ENCODE measurements at places on chromosomes 5 and 9. TPM values are rescaled to one million over a fixed set of nuclear protein-coding genes. Genes with fewer than 3 reads are reported as not detected.
A peak's percentile ranks its signal among the peaks of the same experiment; 100 is the strongest.

Gene CIZ1
- total RNA-seq, result 35.4 TPM

Gene GRXCR2
- not detected for total RNA-seq

Gene NFIL3
- total RNA-seq, result 18.1 TPM

Gene MIER3
- 28.9 TPM for total RNA-seq

Gene IGIP
- 7.8 TPM for total RNA-seq

Gene RAI14
- 291 TPM for total RNA-seq

Gene FAM78A
- 0.43 TPM for total RNA-seq

Gene PFN3
- not detected for total RNA-seq

DNA sequence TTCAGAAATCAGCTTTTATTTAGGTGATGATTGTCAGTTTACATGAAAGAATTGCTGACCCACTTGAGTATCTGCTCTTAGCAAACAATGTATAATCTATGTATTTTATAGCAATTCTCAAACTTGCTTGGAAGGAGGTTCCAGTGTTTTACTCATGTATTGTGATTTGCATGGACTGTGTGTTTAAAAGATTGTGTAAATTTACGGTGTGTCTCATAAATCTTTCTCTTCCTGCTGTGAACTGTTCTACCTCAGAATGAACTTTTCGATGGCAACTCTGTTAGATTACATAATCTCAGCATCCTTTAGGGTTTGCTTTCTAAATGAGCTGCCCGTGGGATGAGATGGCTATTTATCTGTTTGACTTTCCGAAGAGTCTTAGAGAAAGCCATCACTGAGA, 122.5 kb downstream of the MEF2C start:
- no peak for DNase-seq

- DNase-seq, result no peak
Observed at GRCh38 chr5:78511121-78511906, 137.3 kb downstream of the LHFPL2 start.

DNA sequence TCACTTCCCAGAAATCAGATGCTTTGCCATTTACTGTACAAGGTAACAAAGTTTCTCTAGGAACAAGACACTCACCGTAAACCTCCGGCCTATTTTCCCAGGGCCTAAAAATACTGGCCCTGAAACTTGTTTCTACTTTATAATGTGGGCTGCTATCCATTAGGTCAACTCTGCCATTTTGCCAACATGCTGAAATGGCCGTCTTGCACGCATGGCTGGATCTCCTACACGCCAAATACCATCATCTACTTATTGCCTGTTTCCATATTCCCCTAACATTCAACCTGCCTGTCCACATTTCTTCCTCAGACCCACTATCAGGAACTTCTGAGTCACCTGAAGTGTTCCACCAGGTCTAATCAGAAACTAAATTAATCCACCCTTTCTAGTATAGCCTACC, 4.7 kb downstream of the TBCA start:
- DNase-seq, result no peak

- DNase-seq, result peak; percentile 68
Observed at GRCh38 chr5:36728697-36729543, 122.5 kb downstream of the SLC1A3 start.

DNA sequence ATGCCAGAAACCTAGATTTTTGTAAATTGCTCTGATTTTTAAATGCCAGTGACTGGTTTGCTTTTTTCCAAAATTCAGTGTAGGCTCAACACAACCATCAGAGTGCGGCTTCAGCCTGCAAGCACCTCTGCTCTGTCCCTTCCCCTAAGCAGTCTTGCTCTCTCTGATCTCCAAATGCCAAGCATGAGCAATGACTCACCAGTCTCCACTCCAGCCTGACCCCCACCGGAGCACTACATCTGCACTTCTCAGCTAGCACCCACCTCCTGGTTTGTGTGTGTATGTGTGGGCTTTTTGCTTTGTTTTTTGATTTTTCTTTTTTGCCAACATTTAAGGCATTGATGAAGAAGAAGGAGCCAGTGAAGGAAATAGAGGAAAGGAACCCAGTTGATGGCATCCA, 61.4 kb upstream of the ADRA1B start:
- no peak for DNase-seq

- DNase-seq, result peak; percentile 46
Observed at GRCh38 chr9:129026442-129027223, 1.5 kb downstream of the SH3GLB2 start.

DNA sequence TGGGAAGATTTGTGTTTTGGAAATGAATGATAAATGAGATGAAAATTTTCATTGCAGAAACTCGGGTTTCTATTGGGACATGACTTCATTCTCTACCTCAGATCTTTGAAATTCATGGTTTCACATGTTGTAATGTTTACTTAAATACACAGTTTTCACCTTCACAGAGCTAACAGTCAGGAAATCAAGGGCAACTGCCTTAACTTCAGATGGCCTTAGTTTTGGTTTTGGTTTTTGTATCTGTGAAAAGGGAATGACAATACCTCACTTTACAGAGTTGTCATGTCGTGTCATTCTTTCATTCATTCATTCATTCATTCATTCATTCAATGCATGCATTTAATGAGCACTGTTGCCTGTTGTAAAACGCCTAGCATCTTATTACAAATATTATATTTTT, 41.9 kb downstream of the NIM1K start:
- no peak for DNase-seq

DNA sequence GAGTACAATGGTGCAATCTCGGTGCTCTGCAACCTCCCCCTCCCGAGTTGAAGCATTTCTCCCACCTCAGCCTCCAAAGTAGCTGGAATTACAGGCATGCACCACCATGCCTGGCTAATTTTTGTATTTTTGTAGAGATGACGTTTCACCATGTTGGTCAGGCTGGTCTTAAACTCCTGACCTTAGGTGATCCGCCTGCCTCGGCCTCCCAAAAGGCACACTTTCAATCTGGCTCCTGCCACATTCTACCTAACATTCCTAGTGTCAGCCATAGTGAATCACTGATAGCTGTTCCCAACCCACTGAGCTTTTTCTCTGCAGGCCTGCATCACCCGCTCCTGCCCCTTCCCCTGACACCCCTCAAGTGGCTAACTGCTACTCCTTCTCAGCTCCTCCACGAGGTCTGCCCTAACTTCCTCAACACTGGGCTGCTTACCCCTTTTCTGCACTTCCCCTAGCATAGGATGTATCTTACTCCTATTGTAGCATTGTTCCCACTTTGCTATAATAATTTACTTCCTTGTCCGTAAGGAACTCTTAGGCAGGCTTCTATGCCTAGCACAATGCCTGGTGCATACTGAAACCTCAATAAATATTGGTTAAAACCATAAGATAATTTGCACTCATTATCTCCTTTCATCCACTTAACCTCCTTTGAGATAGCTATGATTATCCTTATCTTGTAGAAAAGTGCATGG, 42.0 kb upstream of the LIFR start:
- DNase-seq, result no peak

Measured in fibroblast of villous mesenchyme (primary cell).